T-helper 17 cell (primary cell): ENCODE measurements at places on chromosomes 5 and 9.
A peak's percentile ranks its signal among the peaks of the same experiment; 100 is the strongest.

DNA sequence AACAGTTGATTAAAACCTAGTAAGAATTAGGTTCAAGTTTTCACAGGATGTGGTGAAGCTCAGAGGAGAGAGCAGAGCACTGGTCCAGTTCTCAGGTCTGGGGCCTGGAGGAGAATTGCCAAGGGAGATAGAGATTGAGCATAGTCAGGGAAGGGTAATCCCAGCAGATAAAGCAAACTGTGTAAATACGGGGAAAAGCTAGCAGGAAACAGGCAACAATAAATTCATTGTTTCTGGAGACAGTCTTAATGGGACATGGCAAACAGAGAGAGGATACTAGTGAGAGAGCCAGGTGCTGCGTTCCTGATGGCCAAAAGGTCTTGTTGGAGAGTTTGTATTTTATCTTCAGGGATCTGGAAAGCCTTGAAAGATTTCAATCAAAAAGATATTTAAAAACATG is 333.0 kb downstream of the PDE4D start:
- no peak overlapping the region for H3K4me3 ChIP-seq
- no peak for DNase-seq
- H3K27me3 ChIP-seq = peaks cover 13% of the 10 kb centered on the region
- H3K36me3 ChIP-seq = peaks cover 2% of the 10 kb centered on the region
- peaks cover 9% of the 10 kb centered on the region for H3K4me1 ChIP-seq

GRCh38 chr5:173625673-173626504 is 9.4 kb upstream of the BOD1 start:
- peaks cover 33% of the 10 kb centered on the region for H3K27me3 ChIP-seq
- no peaks in the 10 kb centered on the region for H3K4me1 ChIP-seq
- H3K4me3 ChIP-seq = no peak overlapping the region
- DNase-seq = no peak

DNA sequence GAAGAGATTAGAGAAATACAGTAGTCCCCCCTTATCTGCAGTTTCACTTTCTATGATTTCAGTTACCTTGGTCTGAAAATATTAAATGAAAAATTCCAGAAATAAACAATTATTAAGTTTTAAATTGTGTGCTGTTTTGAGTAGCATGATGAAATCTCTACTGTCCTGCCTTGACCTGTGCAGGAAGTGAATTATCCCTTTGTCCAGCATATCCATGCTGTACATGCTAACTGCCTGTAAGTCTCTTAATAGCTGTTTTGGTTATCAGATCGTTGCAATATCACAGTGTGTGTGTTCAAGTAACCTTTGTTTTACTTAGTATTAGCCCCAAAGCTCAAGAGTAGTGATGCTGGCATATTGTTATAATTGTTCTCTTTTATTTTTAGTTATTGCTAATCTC is 11.2 kb upstream of the JAK2 start:
- peaks cover 4% of the 10 kb centered on the region for H3K4me1 ChIP-seq
- H3K27ac ChIP-seq = no peak overlapping the region
- DNase-seq = no peak
- H3K36me3 ChIP-seq = no peaks in the 10 kb centered on the region
- no peak overlapping the region for H3K4me3 ChIP-seq

GRCh38 chr5:56827049-56827448 is 11.7 kb downstream of the MAP3K1 start:
- peak overlapping the region; percentile 85 for H3K4me3 ChIP-seq
- H3K27ac ChIP-seq = peak overlapping the region; percentile 96
- no peaks in the 10 kb centered on the region for H3K27me3 ChIP-seq
- no peak for DNase-seq
